ENCODE measurements at places on chromosomes 12 and 14.

DNA sequence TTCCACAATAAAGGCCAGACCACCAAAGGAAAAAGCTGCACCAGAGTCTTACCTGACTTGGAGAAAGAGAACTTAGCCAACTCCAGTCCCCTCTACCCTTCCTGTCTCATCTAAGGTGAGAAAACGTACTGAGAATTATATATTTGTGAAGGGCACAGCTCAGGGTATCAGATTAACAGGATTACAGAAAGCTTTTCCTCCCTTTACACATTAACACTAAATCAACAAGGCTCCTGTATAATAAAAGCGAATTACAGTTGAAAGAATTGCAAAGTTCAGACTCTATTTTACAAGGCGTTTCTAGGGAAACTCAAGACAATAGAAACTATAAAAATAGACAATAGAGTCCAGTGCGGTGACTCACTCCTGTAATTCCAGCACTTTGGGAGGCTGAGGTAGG is 82.7 kb upstream of the RPL10L start:
- DNase-seq: no peak

GRCh38 chr14:23881282-23881681 is 72.3 kb upstream of the DHRS4 start:
- DNase-seq: no peak

DNA sequence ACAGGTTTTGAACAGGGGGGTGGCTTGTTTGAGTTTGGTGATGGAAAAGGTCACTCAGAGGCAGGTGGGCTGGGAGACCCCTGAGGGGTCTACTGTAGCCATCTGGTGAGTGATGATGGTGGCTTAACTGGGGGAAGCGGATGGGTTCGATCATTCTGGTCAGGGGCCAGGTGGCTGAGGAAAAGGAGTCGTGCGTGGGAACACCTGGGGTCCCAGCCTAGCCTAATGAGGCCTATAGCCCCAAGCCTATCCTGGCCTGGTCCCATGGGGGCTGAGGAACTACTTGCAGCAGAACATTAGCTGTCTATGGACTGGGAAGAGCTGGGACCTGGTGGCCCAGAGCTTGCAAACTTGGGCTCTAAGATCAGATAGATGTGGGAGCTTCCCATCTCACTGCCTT is 158.4 kb upstream of the MYL2 start:
- DNase-seq: no peak

- DNase-seq: no peak
These were observed 11.2 kb downstream of the LLPH start for GRCh38 chr12:66119229-66119869.

- DNase-seq: no peak
These were observed 143.5 kb downstream of the SCARB1 start for GRCh38 chr12:124720004-124720680.

- no peak for DNase-seq
These were observed 33.5 kb upstream of the ARHGAP5 start for GRCh38 chr14:32043624-32044023.

- no peak for DNase-seq
These were observed 60.4 kb downstream of the TMTC3 start for GRCh38 chr12:88202500-88202899.

GRCh38 chr14:66037361-66037760 is 448.8 kb upstream of the CCDC196 start:
- no peak for DNase-seq

DNA sequence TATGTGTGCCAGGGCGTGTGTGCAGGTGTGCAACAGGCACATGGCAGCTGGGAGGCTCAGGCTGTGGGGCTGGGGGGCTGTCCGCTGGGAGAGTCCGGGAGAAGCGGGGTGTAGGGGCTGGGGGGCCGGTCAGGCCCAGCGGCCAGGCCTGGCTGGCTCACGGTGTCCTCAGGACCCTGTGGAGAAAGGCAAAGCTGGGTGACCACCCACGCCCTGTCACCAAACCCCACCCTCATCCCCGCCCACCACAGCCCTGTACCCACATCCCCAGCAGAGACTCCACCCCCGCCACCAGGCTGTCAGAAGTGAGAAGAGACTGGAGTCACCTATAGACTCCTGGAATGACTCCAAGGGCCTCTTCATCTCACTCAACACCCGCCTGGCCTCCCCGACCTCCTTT is 85.3 kb downstream of the SCARB1 start:
- no peak for DNase-seq

- no peak for DNase-seq
These were observed 97.5 kb downstream of the LRRC74A start for GRCh38 chr14:76923431-76924370.

- no peak for DNase-seq
These were observed 18.3 kb downstream of the ALDH6A1 start for GRCh38 chr14:74065746-74066575.

GRCh38 chr14:60303745-60304144 is 54.7 kb downstream of the PPM1A start:
- DNase-seq: no peak

DNA sequence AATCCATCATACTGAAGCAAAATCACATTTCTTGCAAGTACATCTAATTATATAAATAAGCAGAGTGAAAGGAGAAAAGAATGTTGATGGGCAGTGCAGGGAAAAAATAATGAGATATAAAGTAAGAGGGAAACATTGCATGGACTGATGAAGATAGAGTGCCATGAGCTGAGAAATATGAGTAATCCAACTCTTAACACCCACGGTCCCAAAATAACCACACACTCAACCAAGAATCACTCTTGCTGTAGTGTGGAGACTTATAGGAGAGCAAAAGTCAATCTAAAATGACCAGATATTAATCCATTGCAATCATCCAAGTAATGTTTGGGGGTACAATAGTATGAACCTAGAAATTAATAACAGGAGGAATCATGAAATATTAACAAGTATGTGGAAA is 40.2 kb downstream of the MYF5 start:
- no peak for DNase-seq

- DNase-seq: no peak
These were observed 134.1 kb downstream of the KCNA5 start for GRCh38 chr12:5177731-5178130.

GRCh38 chr12:125324861-125325490 is 259.7 kb downstream of the AACS start:
- no peak for DNase-seq

- no peak for DNase-seq
These were observed 966.1 kb downstream of the FSCB start for GRCh38 chr14:43540948-43541347.

- no peak for DNase-seq
These were observed 161.2 kb downstream of the METTL25 start for GRCh38 chr12:82519510-82519909.

DNA sequence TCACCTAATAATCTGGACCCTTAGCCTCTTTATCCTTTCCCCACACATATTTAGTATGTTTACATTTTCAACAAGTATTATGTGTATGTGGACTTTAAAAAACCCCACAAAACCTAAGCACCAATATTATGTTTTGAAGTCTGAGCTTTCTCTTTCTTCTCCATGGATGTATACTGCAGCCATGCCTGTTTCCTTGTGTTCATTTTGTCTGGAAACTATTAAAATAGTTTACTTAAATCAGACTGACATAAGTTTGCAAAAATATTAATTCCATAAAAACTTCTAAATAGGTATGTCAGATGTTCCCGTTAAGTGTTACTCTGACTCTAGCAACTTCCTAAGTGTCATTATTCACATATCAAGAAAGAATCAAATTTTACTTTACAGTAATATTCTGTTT is 2.9 kb downstream of the HIGD1C start:
- no peak for DNase-seq

DNA sequence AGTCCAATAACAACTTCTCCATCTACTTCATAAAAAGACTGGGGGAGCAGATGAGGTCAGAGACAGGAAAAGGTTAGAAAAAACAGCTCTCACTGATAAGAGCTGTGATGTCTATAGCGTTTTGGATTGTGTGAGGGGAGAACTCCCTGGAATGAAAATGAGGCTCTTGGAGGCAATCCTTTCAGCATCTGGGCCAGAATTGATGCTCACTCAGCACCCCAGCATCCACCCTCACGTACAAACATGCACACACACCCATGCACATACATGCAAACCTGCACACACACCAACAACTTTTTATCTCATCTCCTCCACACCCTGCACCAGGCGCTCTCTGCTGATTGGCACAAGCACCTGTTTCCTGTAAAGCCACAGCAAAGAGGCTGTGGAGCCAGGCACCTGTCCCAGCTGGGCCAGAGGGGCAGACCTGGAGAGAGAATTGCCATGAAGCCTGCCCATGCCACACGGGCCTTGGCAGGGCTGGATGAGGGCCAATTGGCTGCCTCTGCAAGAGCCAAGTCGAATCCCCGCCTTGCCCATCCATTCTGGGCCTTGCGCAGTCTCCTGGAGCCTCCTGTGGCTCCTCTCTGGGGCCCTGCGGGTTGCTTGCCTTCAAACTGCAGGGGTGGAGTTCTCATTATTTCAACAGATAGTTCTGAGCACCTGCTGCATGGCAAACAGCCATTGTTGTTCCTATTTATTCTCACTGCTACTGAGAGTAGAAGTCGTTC is 53.1 kb downstream of the SYNE3 start:
- DNase-seq: no peak

DNA sequence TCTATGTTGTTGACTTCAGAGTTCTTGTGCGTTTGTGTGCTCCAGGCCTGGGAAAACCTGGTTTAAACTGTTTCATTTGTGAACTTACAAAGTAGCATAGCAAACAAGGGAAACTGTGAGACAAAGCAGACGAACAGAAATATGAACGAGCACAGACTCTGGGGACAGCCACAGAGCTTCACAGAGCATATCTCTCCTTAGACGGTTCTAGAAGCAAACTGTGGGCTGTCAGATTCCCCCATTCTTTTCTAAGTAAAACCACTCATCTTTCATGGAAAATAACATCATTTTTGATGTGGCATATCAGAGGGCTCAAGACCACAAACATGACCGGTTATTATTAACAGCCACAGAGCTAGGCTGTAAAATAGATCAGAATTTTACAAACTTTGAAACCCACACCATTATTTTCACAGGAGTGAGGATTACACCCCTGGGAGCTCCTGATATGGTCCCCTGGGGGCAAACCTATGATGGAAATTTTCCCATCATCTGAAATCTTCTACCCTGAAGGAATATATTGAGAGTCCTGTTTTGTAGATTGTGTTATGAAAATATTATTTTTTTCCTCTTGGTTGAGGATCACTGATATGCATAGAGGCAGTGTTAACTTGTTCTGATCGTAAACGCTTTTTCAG is 102.0 kb downstream of the ADGRD1 start:
- no peak for DNase-seq

DNA sequence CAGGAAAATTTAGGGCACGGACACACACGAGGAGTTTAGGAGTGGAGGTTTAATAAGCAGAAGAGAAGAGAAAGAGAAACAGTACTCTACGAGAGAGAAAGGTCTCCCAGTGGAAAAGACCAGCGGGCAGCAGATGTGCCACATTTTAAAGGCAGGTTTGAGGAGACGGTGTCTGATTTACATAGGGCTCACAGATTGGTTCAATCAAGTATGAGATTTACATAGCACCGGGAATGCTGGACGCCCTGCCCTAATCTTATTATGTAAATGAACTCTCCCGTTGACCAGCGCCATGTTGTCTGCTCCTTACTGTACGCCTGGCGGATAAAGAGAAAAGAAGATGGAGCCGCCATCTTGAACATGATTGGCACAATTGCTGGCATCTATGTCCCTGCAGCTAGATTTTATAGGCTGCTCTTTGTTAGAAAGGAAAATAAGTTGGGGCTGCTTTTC is 17.9 kb downstream of the NFKBIA start:
- no peak for DNase-seq

DNA sequence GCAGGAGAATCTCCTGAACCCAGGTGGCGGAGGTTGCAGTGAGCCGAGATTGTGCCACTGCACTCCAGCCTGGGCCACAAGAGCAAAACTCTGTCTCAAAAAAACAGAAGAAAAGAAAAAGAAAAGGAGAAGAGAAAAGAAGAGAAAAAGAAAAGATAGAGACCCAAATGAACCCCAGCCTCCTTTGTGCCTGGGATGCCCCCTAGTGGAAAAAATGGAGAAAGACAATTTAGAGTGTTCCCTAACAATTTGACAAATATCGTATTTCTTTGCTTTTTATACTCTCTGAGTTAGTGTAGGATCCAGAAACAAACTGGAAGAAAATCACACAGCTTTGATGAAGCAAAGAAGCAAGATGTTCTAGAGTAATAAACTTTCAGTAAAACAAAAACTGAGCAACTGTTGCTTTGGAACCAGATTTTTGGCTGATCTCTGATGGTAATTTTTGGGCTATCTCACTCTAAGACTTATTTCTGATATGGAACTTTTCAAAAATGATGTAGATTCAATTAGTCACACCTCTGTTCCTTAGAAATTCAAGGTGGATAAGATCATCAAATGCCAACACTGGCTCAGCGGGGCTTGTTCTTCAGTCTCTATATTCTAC is 18.6 kb upstream of the PRKAB1 start:
- DNase-seq: no peak

- no peak for DNase-seq
These were observed 2.4 kb downstream of the ABCB9 start for GRCh38 chr12:122963941-122964265.

DNA sequence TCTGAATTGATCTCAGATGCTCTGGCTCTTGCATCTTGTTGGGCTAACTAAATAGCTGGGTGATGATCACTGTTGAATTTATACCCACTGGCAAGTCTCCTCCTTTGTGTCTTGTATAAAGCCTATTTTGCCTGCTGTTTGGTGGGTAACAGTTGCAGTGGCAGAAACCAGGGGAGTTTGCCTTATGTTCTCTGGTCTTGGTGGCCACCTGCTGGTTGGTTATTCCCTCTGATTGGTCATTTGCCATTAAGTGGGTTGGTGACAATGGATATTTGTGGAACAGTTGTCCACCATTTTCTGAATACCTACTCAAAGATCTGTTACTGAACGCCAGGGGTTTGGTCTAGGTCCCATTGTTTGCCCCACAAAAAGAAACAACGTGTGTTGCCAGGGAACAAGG is 52.1 kb downstream of the AVPR1A start:
- no peak for DNase-seq

- DNase-seq: no peak
These were observed 260.1 kb upstream of the OR4E1 start for GRCh38 chr14:21933681-21934080.

DNA sequence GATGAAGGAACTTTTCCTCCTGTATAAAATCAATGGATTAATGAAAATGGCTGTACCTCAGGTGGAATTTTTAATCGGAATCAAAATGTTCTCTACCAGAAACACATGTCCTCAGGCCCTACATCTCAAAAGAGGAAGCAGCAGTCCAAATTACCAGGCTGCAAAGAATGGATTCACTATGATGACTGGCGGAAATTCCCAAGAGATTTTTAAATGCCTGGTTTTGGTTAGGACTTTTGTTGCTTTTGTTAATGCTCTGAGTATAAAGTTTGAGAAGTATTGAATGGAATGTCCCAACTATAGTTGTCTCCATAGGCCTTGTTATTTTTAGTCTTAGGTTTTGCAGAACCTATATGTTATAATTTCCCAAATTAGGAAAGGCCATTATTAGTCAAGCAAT is 11.2 kb upstream of the IFNG start:
- no peak for DNase-seq

Data from stimulated activated CD8-positive, alpha-beta memory T cell treated with anti-CD3 and anti-CD28 coated beads, Interleukin-7, amount 100 ng/mL, for 48 hours (primary cell).